ENCODE measurements at places on chromosomes 16 and 17.

- DNase-seq = no peak
Observed at GRCh38 chr16:54718376-54718775, 212.3 kb upstream of the IRX5 start.

DNA sequence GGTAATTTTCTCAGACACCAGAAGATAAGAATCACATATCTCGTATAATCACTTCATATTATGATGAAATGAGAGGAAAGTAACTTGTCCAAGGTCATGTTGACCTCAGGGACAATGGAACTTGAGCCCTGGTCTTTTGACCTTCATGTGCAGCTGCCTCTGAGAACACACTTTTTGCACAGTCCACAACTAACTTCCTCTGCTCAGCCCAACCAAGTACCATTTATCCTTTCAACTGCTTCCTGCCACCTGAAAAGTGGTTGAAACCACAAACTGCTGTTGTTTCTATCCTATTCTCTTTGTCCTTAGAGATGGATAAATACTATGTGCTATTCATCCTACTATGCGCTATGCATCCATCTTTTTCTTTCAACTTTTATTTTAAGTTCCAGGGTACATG is 2.3 kb upstream of the CCL1 start:
- no peak for DNase-seq

- DNase-seq = no peak
Observed at GRCh38 chr16:85991425-85991824, 92.5 kb downstream of the IRF8 start.

DNA sequence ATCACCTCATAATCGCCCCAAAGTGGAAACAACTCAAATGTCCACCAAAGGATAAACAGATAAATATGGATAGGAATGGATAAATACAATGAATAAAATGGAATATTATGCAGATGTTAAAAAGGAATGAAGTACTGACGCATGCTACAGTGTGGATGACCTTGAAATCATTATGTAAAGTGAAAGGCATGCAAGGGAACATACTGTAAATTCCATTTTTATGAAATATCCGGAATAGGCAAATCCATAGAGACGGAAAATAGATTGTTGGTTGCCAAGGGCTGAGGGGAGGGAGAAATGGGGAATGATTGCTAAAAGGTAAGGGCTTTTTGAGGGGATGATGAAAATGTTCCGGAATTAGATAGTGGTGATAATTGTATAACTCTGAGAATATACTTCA is 36.0 kb downstream of the STAT5B start:
- no peak for DNase-seq

DNA sequence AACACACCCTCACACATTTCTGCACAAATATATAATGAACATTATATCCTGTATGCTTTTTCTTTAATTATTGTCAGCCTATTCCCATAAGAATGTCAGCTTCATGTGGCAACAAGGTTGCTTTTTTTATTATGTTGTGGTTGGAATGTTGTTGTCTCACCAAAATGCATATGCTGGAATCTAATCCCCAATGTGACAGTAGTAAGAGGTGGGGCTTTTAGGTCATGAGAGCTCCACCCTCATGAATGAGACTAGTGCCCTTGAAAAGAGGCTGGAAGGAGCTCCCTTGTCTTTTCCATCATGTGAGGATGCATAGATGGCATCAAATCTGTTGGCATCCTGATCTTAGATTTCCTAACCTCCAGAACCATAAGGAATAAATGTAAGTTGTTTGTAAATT is 131.3 kb upstream of the IRX6 start:
- no peak for DNase-seq

DNA sequence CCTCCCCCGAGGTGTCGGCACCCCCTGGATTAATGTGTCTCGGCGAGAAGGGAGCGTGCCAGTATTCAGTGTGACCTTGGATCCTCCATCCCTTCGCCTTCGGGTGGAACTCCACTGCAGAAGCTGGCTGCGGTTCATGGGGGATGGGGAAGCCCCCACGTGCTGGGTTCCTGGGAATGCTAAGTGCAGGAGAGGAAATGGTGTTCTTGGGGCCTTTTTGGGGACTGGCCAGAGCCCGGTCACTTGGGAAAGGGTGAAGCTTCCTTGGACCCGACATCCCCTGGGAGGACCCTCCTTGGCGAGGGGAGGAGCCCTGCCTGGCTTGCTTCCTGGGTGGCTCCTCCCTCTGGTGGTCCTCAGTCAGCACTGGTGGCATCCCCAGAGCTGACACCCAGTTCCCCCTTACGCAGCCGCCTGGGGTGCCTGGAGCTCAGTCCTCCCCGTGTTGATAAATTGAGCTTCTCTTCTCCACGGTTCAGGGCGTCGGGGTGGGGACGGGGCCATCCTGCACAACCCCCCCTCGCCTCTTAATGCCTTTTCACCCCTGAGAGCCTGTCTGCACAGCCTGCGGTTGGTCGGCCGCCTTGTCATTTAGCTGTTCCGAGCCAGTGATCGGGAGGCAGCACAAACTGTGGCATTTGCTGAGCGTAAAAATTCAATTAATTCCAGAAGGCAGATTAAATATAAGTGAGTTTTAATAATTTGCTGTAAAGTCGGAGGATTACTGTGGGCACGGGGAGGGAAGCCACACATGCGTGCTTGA is 30.7 kb upstream of the GSE1 start:
- DNase-seq = no peak

- no peak for DNase-seq
Observed at GRCh38 chr16:83561876-83562275, 245.9 kb upstream of the HSBP1 start.

- DNase-seq = no peak
Observed at GRCh38 chr16:67000384-67001351, 12.3 kb downstream of the CES4A start.

GRCh38 chr17:81481073-81481799 is 31.4 kb downstream of the ACTG1 start:
- DNase-seq = peak; percentile 38

- no peak for DNase-seq
Observed at GRCh38 chr17:78184868-78185267, 2.0 kb downstream of the TK1 start.

DNA sequence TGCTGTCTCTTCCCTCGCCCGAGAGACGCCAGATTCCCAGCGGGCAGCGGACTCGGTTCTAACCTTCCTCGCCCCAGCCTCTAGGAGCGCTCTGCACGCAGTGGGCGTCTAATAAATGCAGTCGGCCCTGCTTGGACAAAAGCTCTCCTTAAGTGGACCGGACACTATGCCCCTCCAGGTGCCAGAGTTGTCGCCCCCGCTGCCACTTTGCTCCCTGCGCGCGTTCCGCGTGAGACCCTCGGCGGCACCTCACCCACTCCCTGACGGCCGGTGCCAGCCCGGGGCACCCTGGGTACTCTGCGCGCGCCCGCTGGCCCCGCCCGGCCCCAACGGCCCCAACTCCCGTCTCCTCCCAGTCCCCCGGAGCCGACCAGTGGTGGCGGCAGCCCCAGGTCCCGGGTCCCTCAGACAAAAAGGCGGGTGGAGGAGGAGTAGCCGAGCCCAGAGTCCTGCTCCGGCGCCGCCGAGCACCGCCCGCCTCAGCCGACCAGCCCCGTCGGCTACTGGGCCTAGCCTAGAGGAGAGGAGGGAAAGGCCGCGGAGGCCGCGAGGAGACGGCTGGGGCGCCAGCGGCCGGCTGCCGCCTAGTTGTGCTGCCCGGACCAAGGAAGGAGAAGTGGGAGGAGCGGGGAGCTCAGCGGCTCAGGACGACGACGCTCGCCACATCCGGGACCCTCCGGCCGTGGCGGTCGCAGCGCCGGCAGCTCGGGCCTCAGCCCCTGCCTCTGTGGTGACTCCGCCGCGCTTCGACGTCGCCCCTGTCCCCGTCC is 123.0 kb downstream of the GOSR1 start:
- DNase-seq = peak; percentile 31

GRCh38 chr16:56013962-56014552 is 138.9 kb upstream of the CES5A start:
- DNase-seq = peak; percentile 25

- no peak for DNase-seq
Observed at GRCh38 chr17:5055543-5055942, 20.3 kb upstream of the SLC52A1 start.

DNA sequence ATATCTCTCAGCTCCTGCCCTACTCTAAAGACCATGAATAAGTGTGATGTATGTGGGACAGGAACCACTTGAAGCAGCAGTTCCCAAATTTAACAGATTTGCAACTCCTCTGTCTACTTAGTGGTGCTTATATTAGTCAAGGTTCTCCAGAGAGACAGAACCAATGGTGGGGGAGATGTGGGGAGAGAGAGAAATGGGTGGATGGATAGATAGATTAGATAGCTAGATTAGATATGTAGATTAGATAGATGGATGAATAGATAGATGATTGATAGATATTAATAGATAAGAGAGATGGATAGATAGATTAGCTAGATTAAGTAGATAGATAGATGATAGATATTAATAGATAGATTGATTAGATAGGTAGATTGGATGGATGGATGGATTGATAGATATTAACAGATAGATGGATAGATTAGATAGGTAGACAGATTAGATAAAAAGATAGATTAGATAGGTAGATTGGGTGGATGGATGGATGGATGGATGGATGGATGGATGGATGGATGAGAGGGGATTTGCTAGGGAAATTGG is 154.0 kb upstream of the NOL11 start:
- DNase-seq = no peak

GRCh38 chr16:64892835-64893785 is 228.8 kb downstream of the CDH11 start:
- DNase-seq = no peak

- no peak for DNase-seq
Observed at GRCh38 chr16:88347656-88348376, 34.9 kb upstream of the ZNF469 start.

DNA sequence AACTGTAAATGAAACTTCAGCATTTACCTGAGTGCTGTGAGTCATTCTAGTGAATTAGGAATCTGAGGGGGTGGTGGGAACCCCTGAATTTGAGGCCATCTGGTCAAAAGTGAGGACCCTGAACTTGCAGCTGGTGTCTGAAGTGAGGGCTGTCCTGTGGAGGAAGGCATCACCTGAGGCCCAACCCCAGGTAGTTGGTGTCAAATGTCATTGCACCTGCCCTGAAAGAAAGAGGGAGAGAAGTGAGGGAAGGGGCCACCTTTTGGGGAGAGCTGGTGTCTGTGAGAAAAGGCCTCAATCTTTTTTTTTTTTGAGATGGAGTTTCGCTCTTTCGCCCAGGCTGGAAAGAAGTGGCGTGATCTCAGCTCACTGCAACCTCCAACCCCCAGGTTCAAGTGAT is 12.5 kb upstream of the PRPSAP1 start:
- DNase-seq = no peak

GRCh38 chr17:62738281-62738680 is 69.8 kb downstream of the MARCHF10 start:
- no peak for DNase-seq

GRCh38 chr17:72658675-72659074 is 433.8 kb downstream of the SLC39A11 start:
- DNase-seq = no peak

- no peak for DNase-seq
Observed at GRCh38 chr16:5222761-5223160, 125.2 kb upstream of the EEF2KMT start.

DNA sequence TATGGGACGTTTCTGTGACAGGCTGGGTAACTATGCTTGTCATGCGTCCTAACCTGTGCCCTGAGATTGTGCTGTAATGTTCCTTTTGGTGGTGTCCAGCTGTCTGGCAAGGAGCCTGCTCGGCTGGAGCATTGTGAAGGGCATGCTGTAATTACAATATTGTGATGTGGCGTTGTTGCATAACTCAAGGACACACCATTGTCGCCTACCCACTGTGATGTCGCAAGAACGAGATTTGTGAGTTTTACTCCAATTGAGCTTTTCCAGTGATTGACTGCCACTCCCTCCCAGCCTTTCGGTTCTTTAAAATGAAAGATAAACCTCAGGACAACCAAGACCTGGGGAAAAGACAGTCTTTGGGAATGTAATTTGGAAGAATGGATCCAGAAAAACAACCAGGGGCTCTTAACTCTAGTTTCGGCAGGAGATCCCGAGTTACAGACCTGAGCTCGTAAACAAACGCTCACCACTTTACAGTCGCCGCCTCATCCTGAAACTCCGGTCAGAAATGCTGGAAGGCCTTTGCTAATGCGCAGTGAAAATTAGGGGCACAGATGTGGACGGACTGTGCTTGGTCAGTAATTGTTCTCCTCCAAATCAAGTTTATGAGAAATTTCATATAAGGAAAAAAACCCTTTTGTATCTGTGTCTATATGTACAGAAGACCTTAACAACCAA is 1.3 kb downstream of the ZNF750 start:
- DNase-seq = no peak

DNA sequence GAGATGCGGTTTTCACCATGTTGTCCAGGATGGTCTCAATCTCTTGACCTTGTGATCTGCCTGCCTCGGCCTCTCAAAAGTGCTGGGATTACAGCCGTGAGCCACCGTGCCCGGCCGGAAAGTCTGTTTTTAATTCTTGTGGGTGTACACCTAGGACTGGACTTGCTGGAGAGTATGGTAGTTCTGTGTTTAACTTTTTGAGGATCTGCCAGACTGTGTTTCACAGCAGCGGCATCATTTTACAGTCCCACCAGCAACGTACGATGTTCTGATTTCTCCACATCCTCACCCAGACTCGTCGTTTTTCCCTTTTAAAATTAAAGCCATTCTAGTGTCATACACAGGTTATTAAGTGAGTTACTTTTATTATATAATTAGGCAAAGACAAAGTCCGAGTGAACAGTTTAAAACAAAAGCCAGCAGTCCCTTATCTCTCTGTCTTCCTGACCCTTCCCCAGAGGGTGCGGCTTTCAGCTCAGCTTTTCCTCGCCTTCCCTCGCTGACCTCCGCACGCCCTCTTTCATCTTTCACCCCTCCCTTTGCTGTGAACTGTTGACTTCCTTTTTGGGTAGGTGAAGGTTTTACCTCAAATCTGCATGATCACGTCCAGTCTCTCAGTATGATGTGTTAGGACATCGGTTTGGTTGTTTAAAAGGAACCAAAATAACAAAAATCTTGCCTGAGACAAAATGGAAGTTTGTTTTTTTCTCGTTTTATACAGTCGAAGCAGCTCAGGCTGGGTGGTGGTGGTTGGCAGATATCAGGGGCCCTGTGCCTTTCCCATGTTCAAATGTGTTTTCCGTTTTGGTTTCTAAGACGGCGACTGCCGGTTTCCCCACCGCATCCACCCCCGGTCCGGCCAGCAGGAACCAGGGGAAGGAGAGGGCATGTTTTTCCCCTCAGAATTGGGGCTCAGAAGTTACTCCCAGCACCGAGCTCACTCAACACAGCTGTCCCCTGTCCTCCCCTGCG is 18.0 kb downstream of the FAM234A start:
- no peak for DNase-seq

- no peak for DNase-seq
Observed at GRCh38 chr16:79994418-79994817, 393.9 kb upstream of the MAF start.

- DNase-seq = no peak
Observed at GRCh38 chr17:41490000-41490990, 585 bp upstream of the KRT36 start.
